ENCODE measurements at places on chromosomes 1 and 21. TPM values are rescaled to one million over a fixed set of nuclear protein-coding genes. Genes with fewer than 3 reads are reported as not detected.

- peaks cover 33% of the 10 kb centered on the region for H3K36me3 ChIP-seq
- peak overlapping the region; percentile 89 for H3K27ac ChIP-seq
- DNase-seq: no peak
These were observed 2.6 kb downstream of the TAGLN2 start for GRCh38 chr1:159922511-159923202.

ANKRD34A gene
- 1.3 TPM for total RNA-seq

CLDN17 gene
- total RNA-seq: not detected

GRCh38 chr1:7388488-7389185, 382.5 kb upstream of the VAMP3 start:
- H3K36me3 ChIP-seq: no peaks in the 10 kb centered on the region
- H3K27me3 ChIP-seq: no peaks in the 10 kb centered on the region
- H3K4me1 ChIP-seq: peaks cover 32% of the 10 kb centered on the region
- peak overlapping the region; percentile 71 for H3K27ac ChIP-seq

- H3K36me3 ChIP-seq: no peaks in the 10 kb centered on the region
- peaks cover 14% of the 10 kb centered on the region for H3K4me1 ChIP-seq
- no peak overlapping the region for H3K27ac ChIP-seq
- no peak overlapping the region for H3K4me3 ChIP-seq
These were observed 73.1 kb upstream of the TMEM51 start for GRCh38 chr1:15080328-15081007.

KIRREL1 gene
- total RNA-seq: 67.2 TPM

RUNX1 gene
- 10.9 TPM for total RNA-seq

GRCh38 chr1:160971618-160972056, 17.0 kb upstream of the ITLN2 start:
- no peak for DNase-seq
- no peaks in the 10 kb centered on the region for H3K4me1 ChIP-seq
- H3K36me3 ChIP-seq: no peaks in the 10 kb centered on the region
- H3K27me3 ChIP-seq: peaks cover 16% of the 10 kb centered on the region
- H3K27ac ChIP-seq: no peak overlapping the region
- no peak overlapping the region for H3K4me3 ChIP-seq

HOOK1 gene
- total RNA-seq: 0.19 TPM

DNA sequence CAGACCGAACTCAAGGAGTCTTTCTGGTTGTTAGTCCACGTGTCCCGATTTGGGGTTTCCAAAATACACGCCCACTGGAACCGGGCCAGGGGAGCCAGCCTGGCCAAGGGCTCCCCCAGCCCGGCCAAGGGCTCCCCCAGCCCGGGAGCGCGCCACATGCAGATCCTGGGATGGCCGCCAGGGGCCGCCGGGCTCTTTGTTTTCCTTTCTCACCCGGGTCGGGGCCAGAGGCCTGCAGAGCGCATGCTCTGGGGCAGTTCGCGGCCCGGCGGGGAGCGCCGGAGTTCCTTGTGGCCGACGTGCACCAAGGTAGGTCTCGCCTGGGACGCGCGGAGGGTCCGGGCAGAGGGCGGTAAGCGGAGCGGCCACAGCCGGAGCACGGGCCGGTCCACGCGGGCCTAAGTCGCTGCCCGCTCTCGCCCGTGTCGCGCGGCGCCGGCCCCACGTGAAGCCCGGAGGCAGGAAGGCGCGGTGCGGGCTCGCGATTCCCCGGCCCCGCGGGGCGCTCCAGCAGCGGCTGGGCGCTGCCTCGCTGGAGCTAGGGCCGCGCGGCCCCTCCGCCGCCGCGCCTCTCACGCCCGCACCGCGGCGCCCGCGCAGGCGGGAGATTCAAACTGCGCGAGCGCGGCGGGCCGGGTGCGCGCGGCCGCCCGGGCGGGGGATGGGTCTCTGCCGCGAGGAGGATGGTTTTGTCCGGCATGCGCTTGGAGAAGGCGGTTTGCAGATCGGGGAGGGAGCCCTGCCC, 12.3 kb downstream of the RCC1 start:
- peak overlapping the region; percentile 87 for H3K27ac ChIP-seq
- peaks cover 16% of the 10 kb centered on the region for H3K4me1 ChIP-seq
- H3K27me3 ChIP-seq: no peaks in the 10 kb centered on the region
- peaks cover 22% of the 10 kb centered on the region for H3K36me3 ChIP-seq
- DNase-seq: peak; percentile 97

GRCh38 chr1:63034256-63034655, 250.3 kb downstream of the ATG4C start:
- H3K4me3 ChIP-seq: no peak overlapping the region
- H3K27me3 ChIP-seq: peaks cover 6% of the 10 kb centered on the region
- H3K36me3 ChIP-seq: no peaks in the 10 kb centered on the region
- no peak overlapping the region for H3K27ac ChIP-seq

AMY1C gene
- total RNA-seq: not detected

- no peak overlapping the region for H3K27ac ChIP-seq
- no peaks in the 10 kb centered on the region for H3K4me1 ChIP-seq
These were observed 59.7 kb downstream of the ATP1A1 start for GRCh38 chr1:116432655-116433265.

DNA sequence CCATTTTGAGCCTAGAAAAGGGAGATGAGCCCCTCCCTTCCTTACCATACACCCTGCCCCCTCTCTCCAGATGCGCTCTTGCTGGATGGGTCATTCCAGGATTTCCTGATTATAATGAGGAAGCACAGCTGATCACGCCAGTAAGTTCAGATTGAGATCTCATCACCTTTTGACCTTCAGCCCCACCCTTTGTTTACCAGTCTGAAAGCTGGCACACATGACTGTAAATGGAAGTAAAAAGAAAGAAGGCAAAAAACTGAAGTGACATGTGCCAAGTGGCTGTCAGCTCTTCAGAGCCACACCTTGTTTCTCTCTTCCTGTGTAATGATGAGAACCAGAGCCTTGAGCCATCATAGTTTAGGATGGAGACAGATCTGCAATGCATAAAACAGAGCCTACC, 27.9 kb downstream of the S1PR1 start:
- H3K27me3 ChIP-seq: no peaks in the 10 kb centered on the region
- no peaks in the 10 kb centered on the region for H3K36me3 ChIP-seq
- H3K4me3 ChIP-seq: no peak overlapping the region
- H3K4me1 ChIP-seq: peaks cover 6% of the 10 kb centered on the region
- no peak overlapping the region for H3K27ac ChIP-seq
- DNase-seq: peak; percentile 75

GRCh38 chr1:226491093-226491850, 57.3 kb upstream of the STUM start:
- H3K4me3 ChIP-seq: no peak overlapping the region
- H3K4me1 ChIP-seq: no peaks in the 10 kb centered on the region
- no peaks in the 10 kb centered on the region for H3K27me3 ChIP-seq
- no peak for DNase-seq
- H3K36me3 ChIP-seq: no peaks in the 10 kb centered on the region

- DNase-seq: no peak
- peaks cover 22% of the 10 kb centered on the region for H3K36me3 ChIP-seq
- H3K27ac ChIP-seq: no peak overlapping the region
- peaks cover 38% of the 10 kb centered on the region for H3K4me1 ChIP-seq
- H3K4me3 ChIP-seq: no peak overlapping the region
These were observed 4.8 kb downstream of the SLX9 start for GRCh38 chr21:44944596-44944995.

TPM3 gene
- 148 TPM for total RNA-seq

- H3K4me3 ChIP-seq: no peak overlapping the region
- no peaks in the 10 kb centered on the region for H3K27me3 ChIP-seq
- H3K36me3 ChIP-seq: no peaks in the 10 kb centered on the region
These were observed 80.4 kb upstream of the LRRC53 start for GRCh38 chr1:74592580-74593355.

- DNase-seq: no peak
- H3K4me1 ChIP-seq: no peaks in the 10 kb centered on the region
- H3K27me3 ChIP-seq: no peaks in the 10 kb centered on the region
- no peak overlapping the region for H3K27ac ChIP-seq
- H3K36me3 ChIP-seq: no peaks in the 10 kb centered on the region
These were observed 1613.6 kb upstream of the PRMT6 start for GRCh38 chr1:105442901-105443300.

GRCh38 chr1:230028602-230029223, 38.3 kb upstream of the GALNT2 start:
- DNase-seq: peak; percentile 3
- no peaks in the 10 kb centered on the region for H3K27me3 ChIP-seq
- no peaks in the 10 kb centered on the region for H3K4me1 ChIP-seq
- H3K27ac ChIP-seq: no peak overlapping the region
- H3K36me3 ChIP-seq: no peaks in the 10 kb centered on the region
- no peak overlapping the region for H3K4me3 ChIP-seq

DNA sequence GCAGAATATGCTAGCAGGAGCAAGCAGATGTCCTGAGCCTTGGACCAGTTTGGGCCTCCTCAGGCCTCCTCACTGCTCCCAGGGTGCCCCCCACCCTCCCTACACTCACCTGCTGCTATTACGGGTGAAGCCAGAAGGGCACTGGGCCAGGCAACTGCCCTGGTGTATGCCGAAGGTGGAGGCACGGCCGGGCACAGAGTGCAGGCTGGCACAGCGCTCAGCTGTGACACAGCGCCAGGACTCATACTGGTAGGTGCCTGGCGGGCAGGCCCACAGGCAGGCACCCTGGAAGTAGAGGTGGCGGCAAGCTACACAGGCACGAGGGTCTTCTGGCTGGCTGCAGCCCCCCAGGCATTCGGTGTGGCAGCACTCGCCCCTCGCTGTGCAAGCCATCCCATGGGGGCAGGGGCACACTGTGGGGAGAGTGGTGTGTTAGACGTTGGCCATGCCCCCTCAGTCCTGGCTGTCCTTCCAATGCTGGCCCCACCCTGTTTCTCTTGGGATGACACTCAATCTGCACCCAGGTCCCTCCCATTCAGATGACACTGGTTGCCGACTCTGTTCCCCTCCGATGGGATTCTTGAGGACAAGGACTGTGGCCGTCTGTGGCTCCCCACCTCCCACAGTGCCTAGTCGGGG, 7.0 kb downstream of the INSRR start:
- H3K4me3 ChIP-seq: no peak overlapping the region
- DNase-seq: no peak
- H3K36me3 ChIP-seq: no peaks in the 10 kb centered on the region
- no peak overlapping the region for H3K27ac ChIP-seq
- H3K4me1 ChIP-seq: peaks cover 18% of the 10 kb centered on the region
- no peaks in the 10 kb centered on the region for H3K27me3 ChIP-seq

GRCh38 chr1:48017716-48018115, 20.5 kb upstream of the TRABD2B start:
- peaks cover 12% of the 10 kb centered on the region for H3K4me1 ChIP-seq
- no peak overlapping the region for H3K27ac ChIP-seq
- DNase-seq: no peak
- H3K27me3 ChIP-seq: no peaks in the 10 kb centered on the region
- no peaks in the 10 kb centered on the region for H3K36me3 ChIP-seq

DNA sequence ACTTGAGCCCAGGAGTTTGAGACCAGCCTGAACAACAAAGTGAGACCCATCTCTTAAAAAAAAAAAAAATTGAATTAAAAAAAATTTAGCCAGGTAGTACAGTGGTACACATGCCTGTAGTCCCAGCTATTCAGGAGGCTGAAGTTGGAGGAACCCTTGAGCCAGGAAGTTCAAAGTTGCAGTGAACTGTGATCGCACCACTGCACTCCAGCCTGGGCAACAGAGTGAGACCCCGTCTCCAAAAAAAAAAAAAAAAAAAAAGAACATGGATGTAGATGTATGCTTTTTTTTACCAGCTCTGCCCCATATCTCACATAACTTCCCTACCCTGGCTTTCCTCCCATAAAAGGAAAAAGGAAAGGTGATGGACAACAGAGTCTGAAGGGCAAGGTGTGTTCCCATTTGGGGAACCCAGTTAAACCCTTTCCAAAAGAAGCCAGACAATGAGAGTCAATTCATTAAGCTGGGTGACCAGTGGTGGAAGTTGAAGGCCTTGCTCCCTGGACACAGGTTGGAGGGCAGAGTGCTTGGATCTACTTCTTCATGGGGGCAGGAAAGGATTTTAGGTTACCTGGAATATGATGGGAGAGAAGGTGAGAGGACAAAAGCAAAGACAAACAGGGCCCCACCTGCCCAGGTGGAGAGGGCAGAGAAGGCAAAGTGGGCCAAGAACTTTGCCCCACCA, 2.9 kb downstream of the KRTCAP2 start:
- peaks cover 26% of the 10 kb centered on the region for H3K36me3 ChIP-seq
- peaks cover 37% of the 10 kb centered on the region for H3K4me1 ChIP-seq
- H3K4me3 ChIP-seq: no peak overlapping the region
- H3K27me3 ChIP-seq: peaks cover 13% of the 10 kb centered on the region
- no peak for DNase-seq

RNF223 gene
- not detected for total RNA-seq

F13B gene
- not detected for total RNA-seq

GRCh38 chr1:157734321-157734720, 33.8 kb upstream of the FCRL3 start:
- no peak for DNase-seq
- no peak overlapping the region for H3K4me3 ChIP-seq
- H3K27me3 ChIP-seq: no peaks in the 10 kb centered on the region
- H3K27ac ChIP-seq: no peak overlapping the region
- H3K4me1 ChIP-seq: no peaks in the 10 kb centered on the region
- H3K36me3 ChIP-seq: no peaks in the 10 kb centered on the region

- no peaks in the 10 kb centered on the region for H3K36me3 ChIP-seq
- peaks cover 22% of the 10 kb centered on the region for H3K4me1 ChIP-seq
- H3K27ac ChIP-seq: no peak overlapping the region
- peaks cover 5% of the 10 kb centered on the region for H3K27me3 ChIP-seq
- DNase-seq: no peak
These were observed 40.5 kb upstream of the H6PD start for GRCh38 chr1:9194024-9194423.

- no peak overlapping the region for H3K27ac ChIP-seq
- H3K27me3 ChIP-seq: peaks cover 14% of the 10 kb centered on the region
- H3K4me1 ChIP-seq: no peaks in the 10 kb centered on the region
- no peak for DNase-seq
- H3K4me3 ChIP-seq: no peak overlapping the region
These were observed 87.3 kb downstream of the CAMK2N1 start for GRCh38 chr1:20398744-20399143.

FAM72D gene
- 0.42 TPM for total RNA-seq

DNA sequence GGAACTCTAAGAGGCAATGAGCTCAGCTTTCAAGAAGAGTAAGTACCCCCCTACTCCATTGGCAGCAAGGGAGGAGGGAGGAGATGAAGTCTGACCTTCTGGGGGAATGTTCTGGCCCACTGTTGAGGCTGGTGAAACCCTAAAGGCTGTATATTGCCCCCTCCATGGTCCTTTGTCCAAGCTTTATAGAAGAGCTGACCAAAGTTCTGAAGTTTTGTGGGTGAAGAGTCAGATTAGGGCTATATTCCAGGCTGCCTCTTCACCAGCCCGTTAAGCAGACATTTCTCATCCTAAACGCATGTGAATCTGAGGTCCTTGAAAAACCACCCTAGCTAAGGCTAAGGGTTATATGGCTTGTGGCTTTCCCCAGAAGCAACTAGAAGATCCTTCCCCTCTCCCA, 1.4 kb downstream of the C1orf94 start:
- H3K4me3 ChIP-seq: no peak overlapping the region
- H3K36me3 ChIP-seq: no peaks in the 10 kb centered on the region
- H3K4me1 ChIP-seq: peaks cover 10% of the 10 kb centered on the region
- peaks cover 68% of the 10 kb centered on the region for H3K27me3 ChIP-seq

Measured in esophagus muscularis mucosa (tissue), 4 donors.